ENCODE measurements at places on chromosomes 2 and 18.

DNA sequence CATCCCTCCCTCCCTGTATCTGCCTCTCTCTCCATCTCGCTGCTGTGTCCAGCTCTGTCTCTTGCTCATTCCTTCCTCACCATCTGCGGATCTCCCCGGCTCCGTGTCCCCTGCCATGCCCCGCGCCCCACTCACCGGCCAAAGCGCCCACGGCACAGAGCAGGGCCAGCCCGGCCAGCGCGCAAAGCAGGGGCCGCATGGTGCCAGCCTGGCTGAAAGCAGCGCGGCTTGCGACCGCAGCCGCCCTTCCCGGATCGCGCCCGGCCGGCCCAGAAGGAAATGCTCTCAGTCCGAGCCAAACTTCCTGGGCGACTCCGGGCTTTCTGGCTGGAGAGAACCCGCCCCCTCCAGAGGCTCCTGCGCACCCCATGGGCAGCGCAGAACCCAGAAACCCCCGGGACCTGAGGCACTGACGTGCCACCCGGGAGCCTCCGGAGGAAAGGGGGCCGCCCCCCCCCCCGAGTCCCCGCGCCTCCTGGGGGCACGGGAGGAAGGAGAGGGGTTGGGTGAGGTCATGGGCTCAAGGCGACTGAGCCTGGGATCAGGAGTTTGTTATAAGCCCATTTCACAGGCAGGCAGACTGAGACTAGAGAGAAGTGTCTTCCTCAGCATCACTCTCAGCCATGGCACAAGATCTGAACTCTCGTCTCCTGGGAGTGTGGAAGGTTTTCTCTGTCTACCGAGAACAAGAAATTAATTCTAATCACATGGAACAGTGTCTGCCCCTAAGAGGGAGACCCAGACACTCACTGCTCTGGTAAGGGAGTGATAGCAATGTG is 45.2 kb upstream of the RAB6C start:
- no peak for DNase-seq

GRCh38 chr2:62586981-62587380 is 81.0 kb upstream of the TMEM17 start:
- no peak for DNase-seq

DNA sequence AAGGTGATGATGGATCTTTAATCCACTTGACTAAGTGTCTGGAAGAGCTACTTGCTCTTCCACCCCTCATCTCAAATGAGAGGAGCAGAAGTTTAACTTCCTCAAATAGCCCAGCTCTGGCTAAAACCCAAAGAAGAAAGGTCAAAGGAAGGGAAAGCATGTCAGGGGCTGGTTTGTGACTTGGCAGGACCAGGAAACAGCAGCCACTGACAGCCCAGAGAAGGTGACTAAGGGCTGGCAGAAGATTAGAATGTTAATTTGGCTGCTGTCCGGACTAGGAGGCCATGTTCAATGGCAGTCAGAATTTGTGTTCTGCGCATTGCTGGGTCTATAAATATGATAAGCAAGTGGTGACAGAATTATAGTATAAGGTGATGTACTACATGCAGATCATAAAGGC is 386.2 kb downstream of the SETBP1 start:
- no peak for DNase-seq

DNA sequence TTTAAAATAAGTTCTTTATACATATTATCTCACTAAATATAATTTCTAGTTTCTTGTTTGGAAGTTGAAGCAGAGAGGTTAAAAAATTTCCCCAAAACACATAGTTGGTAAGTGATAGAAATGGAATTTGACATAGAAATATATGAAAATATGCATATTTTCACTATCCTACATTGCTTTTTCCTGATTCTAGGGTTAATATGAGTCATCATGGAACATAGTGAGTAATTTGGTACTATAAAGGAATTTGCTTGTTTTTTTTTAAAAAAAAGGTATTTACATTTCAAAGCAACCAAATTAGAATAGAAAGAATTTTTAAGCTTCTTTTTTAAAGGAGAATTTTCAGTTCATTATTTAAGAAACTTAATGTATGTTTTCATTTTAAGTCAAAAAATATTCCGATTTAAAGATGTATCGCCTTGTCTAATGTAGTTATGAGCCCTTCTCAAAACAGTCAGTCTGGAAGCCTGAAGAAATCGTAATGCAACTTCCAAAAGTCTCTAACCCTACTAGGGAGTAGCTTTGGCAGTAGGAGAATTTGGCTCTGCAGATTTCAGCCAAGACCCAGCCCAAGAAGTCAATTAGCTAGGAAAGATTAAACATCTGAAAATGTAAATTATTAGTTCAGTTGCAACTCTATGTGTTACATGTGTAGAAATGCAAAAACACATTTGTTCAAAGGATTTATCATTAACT is 147.3 kb downstream of the RDH14 start:
- DNase-seq = no peak

- no peak for DNase-seq
Observed at GRCh38 chr2:207539470-207539869, 9.7 kb downstream of the CREB1 start.

DNA sequence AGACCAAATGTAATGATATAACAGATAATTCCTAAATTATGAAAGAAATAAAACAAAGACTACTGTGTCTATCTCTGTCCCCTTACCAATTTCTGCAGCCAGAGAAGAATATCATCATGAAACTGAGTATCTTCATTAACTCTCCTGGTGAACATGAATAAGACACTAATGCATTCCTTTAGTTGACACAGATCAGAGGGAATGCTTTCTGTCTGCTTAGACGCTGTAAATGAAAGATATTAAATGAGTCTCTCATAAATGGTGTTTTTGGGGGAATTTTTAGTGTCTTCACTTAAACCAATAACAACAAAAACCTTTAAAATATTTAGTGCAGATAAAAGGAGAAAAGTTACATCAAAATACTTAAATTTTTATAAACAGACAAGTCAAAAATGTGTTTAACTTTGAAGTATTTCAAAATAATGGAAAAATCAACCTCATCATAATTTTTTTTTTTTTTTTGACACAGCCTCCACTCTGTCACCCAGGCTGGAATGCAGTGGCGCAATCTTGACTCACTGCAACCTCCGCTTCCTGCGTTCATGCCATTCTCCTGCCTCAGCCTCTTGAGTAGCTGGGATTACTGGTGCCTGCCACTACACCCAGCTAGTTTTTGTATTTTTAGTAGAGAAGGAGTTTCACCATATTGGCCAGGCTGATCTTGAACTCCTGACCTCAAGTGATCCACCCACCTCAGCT is 16.0 kb downstream of the EPG5 start:
- DNase-seq = no peak

DNA sequence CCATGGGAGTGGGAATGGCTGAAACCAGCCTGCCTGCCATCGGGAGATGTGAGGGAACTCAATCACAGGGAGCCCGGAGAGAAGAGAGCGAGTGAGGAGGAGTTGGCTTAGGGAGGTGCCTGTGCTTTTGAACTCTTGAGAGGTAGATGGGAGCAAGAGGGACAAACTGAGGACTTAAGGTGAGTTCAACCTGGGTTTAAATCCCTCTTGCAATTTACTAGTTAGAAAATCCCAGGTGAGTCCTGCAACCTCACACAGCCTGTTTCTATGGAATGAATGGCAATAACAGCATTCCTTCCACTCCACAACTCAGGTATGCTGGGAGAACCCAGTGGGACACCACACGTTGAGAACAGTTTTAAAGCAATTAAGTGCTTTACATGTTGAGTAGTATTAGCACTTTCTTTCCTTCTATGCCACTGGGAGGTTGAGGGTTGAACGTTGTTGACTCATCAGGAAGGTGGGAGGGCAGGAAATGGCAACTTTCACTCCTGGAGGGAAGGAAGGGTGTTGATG is 57.3 kb downstream of the VIT start:
- DNase-seq = no peak
